ENCODE measurements at places on chromosomes 7 and 10.
A peak's percentile ranks its signal among the peaks of the same experiment; 100 is the strongest.

DNA sequence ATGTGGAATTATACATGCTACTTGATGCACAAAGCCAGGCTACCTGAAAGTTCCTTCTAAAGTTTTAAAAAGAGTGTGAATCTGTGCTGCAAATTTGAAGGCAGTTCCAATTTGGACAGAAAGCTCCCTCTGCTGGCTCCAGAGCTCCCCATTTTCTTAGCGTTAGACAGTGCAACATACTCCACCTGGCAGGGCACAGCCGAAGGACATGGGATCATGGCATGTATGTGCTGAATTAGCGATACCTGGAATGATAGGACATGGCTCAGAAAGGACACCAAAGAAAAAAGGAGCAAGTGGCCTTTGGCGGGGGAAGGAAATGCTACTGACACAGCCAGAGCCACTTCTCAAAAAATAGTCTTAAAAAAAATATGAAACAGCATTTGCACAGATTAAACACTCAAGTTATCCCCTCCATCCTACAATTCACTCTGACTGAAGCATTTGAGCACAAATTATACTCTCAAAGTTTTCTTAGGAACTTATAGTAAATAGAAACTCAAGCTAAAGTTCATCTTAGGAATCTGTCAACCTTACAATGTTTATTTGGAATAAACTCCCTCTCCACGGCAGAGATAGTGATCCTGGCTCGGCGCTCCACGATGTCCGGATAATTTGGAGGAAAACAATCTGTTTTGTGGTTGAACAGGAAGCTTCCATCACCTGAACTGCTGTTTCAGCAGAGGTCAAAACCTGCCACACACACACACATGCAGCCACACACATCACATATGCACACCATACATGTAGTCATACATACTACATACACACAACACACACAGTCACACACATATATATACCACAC, 80.0 kb downstream of the C7orf25 start:
- peak; percentile 34 for DNase-seq

GRCh38 chr10:28922127-28922526, 244.8 kb downstream of the BAMBI start:
- DNase-seq, result peak; percentile 81

DNA sequence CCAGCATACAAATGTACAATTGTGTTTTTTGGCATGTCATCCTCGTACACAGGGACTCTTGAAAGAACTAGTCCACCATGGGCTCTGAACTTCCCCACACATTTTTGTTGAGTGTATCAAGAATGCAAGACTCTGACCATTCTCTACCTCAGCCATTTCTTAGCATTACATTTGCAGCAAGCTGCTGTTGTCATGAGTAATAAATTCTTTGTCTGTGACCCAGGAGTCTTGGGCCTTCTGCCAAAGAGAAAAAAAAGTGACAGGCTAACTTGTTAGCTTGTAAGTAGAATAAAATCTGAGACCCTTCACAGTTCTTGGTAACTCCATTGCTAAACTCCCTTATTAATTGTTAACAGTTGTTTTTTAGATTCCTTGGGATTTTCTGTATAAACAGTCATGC, 542.3 kb upstream of the MBL2 start:
- peak; percentile 53 for DNase-seq

GRCh38 chr7:100864263-100864845, 2.8 kb upstream of the TRIP6 start:
- no peak for DNase-seq

DNA sequence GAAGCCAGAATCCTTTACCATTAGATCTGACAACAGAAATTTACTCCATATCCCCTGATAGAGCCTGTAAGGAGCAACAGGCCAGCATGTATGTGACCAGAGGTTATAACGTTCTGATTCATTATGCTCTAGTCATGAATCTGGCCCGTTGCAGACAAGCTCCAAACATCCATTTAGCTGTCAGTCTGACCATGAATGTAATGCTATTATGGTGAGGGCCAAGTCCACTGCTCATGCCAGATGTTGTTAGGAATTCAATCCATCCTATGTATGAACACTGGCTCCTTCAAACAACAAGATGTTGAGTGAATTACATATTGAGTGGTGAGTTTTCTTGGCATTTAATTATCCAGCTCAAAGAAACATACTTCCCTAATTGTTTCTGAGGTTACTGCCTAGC, 610.1 kb upstream of the ANKRD30A start:
- no peak for DNase-seq

- peak; percentile 87 for DNase-seq
Measured at GRCh38 chr10:77478247-77478961, 159.2 kb downstream of the KCNMA1 start.

- DNase-seq, result no peak
Measured at GRCh38 chr10:119713744-119714483, 11.9 kb upstream of the INPP5F start.

GRCh38 chr10:68861253-68861652, 33.9 kb downstream of the STOX1 start:
- no peak for DNase-seq

DNA sequence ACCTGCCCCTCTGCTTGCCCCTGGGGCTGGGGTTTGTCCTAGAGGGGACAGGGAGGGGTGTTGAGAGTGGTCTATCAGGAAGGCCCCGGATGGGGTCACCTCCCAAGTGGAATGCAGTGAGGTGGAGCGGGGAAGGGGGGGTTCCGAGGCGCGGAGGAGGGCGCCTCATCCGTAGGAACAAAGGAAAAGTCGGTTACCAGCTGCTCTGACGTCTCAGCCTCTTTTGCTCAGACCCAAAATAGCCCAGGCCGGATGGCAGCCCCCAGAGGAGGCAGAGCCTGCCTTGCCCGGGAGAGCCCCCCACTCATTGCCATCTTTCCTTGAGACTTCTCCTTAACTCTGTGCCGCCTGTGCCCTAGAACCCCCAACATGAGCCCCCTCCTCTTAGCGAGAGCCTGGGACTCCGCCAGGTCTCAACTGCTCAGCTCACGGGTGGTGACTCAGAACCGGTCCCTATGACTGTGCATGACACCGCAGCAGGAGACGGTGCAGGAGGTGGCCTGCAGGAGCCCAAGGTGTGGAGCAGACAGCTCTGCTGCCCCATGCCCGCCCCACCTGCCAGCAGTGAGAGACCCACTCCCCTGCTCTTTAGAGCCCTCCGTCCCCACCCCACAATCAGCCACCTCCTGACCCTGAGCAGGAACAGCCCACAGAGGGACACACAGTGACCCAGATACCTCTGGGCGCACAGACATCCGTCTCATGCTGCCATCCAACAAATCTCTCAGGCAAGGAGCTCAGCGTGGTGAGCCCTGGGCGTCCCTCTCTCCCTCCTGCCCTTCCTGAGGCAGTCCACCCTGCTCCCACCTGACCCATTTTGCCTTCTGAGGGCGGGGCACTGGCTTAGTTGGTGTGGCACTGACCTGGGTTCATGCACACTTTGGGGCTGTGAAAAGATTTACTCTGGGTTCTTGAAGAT, 13.1 kb downstream of the STX1A start:
- no peak for DNase-seq

DNA sequence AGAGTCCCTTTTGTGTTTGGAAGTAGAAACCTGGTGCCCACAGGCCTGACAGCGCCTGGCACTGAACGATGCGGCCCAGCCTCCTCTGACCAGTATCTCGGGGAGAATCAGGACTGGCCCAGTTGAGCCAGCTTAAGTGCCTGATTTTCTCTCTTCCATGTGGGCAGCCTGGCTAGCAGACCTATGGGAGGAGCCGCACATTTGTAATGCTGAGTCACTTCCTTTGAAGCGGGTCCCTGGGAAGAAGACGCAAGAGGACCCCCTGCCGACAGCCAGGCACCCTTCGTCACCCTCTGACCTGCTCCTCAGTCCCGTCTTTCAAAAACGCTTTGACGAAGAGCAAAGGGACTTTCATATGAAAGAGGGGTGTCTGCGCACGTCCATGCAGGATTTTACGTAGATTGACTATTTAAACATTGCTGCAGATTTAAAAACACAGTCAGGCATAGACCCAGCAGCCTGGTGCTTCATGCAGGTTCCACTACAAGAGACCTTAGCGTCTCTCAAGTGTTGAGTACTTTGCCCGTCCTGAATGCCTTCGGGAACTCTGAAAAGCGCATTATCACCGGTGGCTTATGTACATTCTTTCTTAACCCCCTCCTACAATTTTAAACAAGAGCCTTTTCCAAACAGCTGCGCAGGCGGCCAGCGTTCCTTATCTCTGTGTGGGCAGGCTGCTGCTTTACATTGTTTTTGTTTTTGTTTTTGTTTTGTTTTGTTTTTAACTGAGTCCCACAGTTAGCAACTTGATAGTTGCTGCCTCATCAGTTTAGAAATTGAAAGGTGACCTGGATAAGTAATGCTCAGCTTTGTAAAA, 36.5 kb upstream of the AP5Z1 start:
- DNase-seq, result peak; percentile 91

GRCh38 chr7:1557771-1558170, 1.8 kb upstream of the TMEM184A start:
- no peak for DNase-seq

DNA sequence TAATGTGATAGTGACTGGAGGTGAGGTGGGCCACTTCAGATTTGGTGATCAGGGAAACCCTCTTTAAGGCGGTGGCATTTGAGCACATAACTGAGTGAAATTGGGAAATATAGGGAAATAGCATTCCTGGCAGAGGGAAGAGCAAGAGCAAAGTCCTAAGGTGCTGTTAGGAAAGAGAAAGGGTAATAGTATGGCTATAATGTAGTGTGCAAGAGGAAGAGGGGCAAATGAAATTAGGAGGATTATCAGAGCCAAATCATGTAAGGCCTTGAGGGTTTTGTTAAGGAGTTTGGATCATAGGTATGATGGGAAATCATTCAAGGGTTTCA, 27.8 kb upstream of the CYP26C1 start:
- no peak for DNase-seq

DNA sequence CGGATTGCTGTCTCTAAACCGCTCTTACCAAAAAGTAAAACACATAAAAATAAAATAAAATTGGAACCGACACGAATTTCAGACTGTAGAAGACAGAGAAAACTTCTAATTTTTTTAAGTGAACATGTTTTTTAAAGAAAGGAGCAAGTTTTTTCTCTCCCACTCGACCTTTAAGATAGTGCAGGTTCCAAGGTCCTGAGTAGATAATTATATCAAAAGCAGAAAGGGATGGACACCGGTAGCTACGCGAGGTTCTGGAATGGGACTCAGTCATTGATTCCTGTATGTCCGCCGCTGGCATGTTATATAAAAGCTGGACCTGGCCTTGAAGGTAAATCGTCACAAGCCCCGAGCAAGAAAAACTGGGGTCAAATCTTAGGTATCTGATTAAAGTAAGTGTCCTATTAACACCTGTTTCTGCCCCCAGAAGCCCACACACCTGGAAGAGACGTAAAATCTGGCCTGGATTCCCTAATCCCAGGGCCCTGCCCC, 462 bp upstream of the CISD1 start:
- no peak for DNase-seq

DNA sequence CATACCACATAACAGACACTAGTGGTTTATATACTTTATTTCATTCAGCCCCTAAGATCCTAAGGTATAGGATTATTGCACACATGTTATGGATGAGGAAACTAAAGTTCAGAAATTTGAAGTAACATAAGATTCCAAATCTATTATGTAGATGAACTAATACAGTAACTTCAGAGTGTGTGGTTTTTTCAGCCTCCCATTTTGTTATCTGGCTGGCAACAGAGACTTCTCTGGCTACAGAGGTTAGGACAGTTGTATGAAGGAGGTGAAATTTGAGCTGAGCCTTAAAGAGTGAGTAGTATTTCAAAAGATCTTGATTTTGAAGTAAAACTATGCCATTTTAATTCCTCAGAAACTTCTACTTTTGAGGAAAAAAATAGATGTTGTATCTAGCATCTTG, 125.4 kb downstream of the MAPK8 start:
- DNase-seq, result no peak

DNA sequence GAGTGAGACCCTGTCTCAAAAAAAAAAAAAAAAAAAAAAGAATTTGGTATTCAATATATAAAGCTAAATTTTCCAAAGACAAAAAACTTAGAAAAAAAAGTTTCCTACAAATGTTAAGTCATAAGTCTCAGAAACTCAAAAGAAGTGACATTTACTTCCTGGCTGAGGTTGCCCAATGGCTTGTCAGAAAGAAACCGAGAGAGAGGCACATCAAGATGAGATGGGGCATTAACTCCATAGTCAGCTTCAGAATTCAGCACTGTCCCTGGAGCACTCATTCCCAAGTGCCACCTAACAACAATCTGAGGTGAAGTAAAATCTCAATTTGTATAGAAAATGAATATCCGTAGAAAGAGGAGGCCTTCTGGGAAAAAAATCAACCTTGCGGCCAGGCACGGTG, 6.8 kb upstream of the SPOCK2 start:
- DNase-seq, result no peak

DNA sequence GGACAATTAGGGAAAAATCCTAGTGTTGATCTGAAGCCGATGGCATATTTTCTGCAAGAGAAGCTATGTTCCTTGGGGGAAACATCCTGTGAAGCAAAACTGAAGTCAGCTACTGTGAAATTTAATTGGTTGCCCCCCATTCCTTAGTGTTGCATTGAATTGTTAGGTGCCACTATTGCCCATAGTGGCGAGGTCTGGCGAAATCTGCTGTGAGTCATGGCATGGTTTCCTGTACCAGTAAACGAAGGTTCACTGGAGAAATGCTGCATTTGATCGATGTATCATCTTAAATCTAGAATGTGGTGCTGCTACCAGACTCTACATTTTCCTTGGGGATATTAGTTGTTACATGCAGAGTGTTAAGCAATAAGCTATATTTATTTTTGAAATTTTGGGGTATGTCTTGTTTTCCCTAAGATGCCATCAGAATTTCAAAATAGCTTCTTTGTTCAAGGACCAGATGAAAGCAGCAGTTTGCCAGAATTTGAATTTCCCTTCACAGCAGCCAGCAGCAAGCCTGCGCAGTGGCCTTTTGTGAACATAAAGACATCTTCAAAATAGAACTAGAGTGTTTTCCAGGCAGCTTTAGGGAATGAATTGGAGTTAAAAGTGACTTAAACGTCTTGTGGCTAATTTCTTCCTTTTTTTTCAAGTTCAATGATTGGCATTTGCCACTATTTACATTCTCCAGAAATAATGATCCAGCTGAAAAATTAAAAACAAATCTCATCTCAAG, 348.6 kb upstream of the COBL start:
- DNase-seq, result no peak

DNA sequence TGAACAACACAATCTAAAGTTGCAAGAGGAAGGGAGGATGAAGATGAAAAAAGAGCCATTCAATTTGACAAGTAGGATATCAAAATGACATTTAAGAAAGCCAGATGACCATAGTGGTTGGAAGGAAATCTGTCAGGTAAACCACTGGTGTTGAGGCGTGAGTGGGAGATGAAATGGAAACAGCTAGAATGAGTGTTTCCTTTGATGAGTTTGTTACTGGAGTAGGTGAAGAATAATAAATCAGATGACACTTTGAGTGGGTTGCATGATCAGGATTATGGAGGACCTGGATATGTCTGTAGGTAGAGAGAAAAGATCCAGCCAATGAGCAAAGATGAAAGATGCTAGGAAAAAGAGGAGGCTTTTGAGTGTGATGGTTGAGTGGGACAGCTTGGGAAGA, 33.1 kb downstream of the AKR1B1 start:
- no peak for DNase-seq

GRCh38 chr7:113085781-113086390, 741 bp downstream of the GPR85 start:
- DNase-seq, result peak; percentile 41

GRCh38 chr7:17371671-17372524, 73.4 kb downstream of the AHR start:
- peak; percentile 97 for DNase-seq
